ENCODE measurements at places on chromosomes 7 and 10.

- no peak for DNase-seq
These were observed 14.0 kb downstream of the DNAJB12 start for GRCh38 chr10:72340510-72341261.

DNA sequence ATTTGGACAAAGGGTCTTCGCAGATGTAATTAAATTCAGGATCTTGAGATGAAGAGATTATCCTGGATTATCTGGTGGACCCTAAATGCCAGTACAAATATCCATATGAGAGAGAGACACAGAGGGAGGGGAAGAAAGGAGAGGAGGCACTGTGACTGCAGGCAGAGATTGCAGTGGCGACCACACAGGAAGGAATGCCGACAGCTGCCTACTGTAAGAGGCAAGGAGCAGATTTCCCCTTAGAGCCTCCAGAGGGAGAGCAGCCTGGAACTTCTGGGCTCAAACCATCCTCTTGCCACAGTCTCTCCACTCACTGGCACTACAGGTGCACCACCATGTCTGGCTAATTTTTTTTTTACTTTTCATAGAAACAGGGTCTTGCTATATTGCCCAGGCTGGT, 152.3 kb downstream of the SDK1 start:
- no peak for DNase-seq

- no peak for DNase-seq
These were observed 29.9 kb downstream of the EN2 start for GRCh38 chr7:155487509-155488482.

DNA sequence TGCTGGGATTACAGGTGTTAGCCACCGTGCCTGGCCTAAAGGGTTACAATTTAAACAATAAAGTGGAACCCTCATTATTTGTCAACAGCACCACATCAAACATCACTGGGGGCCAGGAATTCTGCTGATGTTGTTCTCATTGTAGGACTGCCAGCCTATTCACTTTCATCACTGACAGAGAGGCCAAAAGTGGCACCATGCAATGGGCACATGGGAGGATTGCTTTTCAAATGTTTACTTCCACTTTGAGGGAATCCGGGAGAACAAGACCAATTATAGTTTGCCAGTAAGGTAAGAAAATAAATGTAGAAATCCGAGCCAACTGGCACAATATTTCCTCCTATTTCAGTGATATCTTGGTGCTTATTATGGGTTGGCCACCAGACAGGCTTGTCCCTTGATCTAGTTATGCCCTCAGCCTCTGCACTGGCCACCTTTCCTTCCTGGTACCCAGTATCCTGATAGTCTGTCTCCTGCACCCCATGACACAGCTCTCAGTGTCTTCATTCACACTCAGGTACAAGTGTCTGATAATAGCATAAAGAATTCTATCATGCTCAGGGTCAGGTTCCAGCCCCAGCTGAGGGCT, 82.6 kb downstream of the ANLN start:
- DNase-seq, result no peak

DNA sequence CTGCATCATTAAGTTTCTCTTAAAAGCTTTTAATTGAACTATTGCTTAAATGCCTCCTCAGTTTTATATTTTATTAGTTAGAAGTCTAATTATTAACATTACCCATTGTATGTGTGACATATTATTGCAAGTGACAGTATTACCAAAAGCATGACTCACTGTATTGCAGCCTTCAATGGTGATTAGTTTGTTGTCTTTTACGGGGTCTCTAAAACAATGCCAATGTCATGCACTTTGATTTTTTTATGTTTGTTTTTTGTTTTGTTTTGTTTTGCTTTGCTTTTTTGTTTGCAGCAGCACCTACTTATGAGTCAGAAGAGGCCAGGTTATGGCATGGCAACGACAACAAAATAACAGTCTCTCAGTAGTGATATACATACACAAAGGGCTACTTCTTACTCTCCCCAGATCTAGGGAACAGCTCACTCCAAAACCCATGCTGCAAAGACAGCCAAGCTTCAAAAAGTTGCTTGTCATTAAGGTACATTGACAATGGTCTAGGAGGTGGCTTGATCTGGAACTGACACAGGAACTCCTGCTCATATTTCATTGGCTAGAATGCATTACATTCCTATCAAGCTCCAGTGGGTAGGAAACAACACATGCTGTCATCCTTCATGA, 293.7 kb upstream of the POM121L12 start:
- DNase-seq, result no peak

GRCh38 chr7:2936891-2937580, 92.9 kb upstream of the GNA12 start:
- DNase-seq, result no peak

DNA sequence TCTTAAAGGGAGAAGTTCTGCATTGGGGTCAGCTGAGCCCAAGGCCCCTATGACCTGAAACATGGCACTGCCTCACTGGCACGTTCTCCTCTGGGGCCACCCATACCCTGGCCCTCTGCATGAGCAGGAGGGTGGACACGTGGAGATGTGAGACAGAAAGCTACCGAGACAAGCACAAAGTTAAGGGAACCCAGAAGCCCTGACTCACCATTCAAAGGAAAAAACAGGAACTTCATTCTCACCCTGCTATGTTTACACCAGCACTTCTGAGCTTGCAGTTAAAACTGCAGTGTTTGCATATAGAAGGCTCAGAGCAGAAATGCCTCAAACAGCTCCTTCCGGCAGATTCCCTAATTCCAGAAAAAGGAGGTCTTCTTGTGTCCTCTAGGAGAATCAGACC, 41.7 kb downstream of the DENND11 start:
- DNase-seq, result no peak

DNA sequence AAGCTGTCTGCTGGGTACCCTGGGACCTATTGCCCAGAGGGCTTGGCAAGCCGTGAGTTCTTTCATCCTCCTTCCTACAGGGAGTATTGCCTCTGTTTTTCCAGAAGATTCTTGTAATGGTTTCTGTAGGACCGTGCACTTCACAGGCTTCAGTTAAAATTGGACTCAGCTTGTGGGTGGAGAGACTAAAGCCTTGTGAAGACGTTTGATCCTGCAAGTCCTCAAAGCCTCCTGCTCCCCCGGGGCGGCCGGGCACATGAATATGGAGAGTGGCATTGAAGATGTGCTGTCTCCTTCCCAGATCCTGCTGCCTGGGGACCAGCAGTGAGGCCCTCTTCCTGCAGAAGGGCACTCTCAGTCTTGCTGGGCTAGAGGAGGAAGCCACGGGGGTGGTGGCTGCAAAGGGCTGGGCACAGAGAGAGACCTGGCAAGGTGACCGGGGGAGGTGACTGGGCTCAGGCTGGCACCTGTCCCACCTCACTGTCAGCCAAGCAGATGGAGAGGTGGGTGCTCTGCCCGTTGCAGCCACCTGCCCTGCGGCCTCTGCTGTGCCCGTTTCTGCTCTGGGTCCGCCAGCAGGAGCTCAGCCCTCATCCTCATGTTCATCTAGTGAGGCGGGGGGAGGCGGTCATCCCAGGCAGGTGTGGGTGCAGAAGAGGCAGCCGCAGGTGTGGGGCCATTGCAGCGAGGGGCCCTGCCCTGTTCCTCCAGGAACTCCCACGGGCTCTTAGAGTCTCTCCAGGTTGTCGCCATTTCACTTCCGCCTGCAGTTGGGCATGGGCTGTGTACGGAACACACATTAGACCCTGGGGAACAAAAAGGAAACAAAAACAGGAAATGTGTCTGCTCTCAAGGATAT, 55.7 kb downstream of the TMEM209 start:
- no peak for DNase-seq

GRCh38 chr7:20102982-20103381, 114.2 kb downstream of the MACC1 start:
- no peak for DNase-seq

GRCh38 chr7:137507096-137507495, 163.6 kb upstream of the PTN start:
- no peak for DNase-seq

DNA sequence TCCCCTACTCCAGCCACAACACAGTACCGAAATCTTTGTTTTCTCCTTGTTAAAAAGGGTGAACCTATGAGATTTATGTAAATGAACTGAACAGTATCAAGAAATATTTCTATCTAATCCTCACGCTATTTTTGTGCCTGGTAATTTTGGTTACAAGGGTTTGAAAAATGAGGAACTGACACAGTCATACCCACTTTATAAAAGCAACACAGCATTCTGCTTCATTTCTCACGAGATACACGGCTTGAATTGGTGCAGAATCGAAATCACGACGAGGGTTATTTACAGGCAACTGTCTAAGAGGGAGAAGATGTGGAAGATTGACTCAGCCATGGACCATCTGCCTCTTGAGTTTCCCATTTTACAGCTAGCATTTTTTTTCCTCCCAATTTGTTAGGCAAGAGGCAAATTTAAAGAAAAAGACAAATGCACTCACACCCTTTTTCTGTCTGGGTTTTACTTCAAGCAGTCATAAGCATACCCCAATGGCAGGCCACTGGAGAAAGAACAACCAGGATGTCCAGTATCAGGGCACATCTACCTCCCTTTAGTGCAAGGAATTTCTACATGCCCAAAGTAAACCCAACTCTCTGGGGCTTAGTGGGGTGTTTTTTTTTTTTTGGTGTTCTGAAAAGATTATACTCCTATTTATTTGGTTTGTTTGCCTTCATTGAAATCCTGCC, 108.1 kb downstream of the ITGB8 start:
- no peak for DNase-seq

DNA sequence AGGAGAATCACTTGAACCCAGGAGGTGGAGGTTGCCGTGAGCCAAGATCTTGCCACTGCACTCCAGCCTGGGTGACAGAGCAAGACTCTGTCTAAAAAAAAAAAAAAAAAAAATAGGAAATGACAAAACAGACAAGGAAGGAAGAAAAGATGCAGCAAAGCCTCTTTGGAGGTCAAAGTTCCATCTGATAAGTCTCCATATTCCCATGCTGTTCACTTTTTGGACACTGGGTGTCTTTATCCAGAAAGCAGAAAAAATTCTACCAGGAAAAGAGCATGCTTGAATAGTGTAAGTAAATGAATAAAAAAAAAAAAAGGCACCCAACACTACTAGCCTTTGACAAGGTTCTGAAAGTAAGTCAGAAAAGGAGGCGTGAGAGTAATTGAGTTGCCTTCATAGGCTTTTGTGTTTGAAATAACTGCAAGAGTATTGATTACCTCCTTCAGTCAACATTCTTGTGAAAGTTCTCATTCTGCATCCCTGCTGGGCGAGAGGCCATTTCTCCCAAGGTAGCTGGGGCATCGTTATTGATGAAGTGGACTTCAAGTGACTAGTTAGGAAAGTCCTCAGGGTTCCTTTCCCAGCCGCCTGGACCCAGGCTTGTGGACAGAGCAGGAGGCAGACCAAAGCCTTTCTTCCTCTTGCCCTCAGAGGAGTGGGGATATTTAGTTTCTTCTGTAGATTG, 133.3 kb upstream of the KIF5B start:
- no peak for DNase-seq

DNA sequence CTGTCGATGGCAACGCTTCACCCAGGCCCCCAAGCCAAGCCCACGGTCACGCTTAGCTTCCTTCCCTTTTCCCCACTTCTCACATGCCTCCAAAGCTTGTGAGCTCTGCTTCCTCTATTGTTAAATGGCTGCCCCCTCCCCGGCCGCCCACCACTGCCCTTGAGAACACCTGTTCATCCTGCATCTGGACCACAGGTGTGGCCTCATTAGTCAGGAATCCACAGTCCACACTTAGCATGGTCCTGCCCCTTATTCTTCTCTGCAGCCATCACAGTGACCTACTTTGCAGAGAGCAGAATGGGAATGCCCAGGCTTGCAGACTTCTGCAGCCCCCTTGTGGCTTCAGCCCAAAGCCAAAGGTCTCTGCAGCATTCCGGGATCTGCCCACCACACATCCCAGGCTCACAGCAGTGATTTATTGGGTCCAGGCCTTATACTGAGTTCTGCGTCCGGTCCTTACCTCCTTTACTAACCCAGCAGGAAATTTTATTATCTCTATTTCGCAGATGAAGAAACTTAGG, 66.9 kb downstream of the PTPRE start:
- DNase-seq, result no peak

DNA sequence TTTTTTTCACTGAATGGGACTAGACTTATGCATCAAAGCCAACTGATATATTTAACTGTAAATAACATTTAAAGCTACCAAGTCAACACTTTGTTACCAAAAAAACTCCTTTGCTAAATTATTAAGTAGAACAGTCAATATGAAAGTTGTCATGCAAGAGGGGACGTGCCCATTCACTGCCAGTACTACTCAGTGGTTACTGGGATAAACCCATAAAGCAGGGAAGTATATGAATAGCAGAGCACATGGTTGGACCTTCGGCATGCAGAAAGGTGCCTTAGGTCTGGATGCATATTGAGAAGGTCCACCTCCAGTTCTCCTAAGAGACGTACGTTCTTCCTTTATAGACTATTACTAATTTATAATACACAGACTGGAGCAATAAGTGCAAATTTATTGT, 120.1 kb downstream of the SVOPL start:
- DNase-seq, result no peak

DNA sequence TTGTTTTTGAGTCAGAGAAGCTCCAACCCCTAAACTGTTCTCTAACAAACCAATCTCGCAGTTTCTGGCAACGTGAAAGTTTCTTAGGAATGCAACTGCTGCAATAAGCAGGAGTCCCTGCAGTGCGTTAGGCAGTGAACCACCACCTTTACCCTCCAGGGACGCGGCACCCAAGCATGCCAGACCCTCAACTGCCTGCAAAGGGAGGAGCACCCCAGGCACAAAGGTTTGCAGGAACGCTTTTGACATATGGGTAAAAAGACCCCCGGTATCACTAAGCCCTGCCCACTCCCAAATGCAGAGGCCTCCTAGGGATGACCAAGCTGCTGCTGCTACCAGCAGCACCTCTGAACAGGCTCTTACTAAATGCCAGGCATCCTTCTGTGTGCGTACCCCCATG, 4.7 kb downstream of the TBRG4 start:
- no peak for DNase-seq

GRCh38 chr10:88424881-88425280, 158.2 kb downstream of the RNLS start:
- DNase-seq, result no peak

- no peak for DNase-seq
These were observed 7.2 kb downstream of the INSYN2A start for GRCh38 chr10:127189226-127189625.

DNA sequence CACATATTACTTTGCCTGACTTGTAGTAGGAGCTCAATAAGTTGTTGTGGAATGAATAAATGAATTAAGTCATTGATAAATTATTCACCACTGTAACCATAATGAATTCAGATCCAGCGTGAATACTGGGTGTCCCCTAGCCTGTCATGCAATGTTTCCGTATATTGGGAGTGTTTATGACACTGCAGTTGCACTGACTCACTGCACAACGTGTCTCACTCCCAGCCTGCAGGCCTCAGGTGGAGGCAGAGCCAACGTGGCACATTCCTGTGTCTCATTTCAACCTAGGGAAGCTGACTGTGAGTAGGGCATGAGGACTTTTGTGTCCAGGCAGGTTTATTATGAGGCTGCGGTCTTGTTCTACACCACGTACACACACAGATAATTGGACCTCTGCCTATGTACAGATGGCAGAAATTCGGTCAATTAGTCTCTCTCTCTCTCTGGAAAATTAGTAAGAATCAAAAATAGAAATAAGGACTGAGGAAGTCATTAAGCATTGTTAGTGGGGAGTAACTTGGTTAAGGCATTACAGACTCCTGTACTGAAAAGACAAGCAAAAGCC, 299.1 kb upstream of the IGFBP3 start:
- no peak for DNase-seq
